ENCODE measurements at places on chromosomes 6 and 20.

- no peak for DNase-seq
Measured at GRCh38 chr6:129353067-129353466, 356.9 kb downstream of the ARHGAP18 start.

GRCh38 chr20:6704132-6704861 lies 63.2 kb upstream of the BMP2 start:
- no peak for DNase-seq

DNA sequence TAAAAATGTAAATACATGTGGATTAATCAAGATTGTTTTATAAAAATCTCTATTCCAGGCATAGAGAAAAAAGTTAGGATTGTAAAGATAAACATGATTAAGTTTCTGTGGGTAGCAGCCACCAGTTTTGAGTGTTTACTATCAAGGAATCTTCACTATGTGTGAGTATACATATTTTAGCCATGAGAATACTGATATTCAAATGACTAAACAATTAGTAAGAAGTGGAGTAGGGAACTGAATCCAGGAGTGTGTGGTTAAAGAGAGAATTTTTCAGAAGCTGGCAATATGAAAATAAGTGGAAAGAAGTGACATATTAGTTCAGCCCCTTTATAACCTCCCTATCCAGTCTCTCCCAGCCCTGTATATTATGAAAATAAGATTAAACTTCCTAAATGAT lies 10.3 kb downstream of the ELOVL2 start:
- DNase-seq = no peak

DNA sequence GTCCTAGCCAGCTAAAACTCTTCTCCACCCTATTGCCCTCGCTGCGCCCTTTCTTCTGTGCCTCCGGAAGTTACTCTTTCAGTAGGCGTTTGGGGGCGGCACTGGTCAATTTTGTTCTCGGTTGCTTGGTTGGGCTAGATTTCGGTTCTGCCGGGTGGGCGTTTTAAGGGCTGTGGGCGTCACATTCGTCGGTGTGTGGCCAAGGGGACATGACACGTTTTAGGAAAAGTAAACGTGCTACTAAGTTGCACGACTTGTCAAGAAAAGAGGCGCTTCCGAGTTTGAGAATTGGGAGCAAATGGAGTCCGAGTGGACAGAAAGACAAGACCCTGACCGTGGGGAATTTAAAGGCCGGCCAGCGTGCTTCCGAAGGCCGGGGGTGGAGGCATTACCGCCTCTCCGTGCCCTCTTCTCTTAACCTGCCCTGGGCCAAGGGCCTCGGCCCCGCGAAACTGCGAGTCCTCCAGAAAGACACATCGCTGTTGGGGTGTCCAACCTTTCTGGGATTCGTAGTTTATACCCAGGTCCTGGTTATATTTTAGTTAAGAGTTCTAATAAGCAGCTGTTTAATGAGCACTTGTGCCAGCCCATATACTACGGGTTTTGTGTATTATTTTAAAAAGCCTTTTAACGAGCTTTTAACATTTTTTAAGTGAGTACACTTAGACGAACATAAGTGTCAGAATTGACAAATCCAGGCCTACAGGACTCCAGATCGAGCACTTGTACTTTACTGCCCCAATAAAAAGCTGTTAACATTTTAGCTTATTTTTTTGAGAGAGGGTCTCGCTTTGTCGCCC lies 664 bp upstream of the BAG6 start:
- no peak for DNase-seq

DNA sequence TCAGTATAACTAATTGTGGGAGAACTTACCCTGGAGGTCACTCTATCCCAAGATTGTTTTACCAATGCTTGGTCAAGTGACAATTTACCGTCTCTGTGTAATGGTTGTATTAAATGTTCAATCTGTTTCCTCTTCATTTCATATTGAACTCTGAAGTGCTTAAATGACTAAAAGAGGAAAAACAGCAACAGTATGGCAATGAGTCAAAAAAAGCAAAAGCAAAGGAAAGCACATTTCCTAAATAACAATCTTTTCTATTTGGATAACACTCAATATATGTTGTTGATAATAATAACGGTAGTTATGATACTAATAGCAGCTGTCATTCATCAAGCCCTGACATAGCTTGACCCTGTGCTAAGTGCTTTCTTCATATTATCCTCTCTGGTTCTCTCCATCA lies 152.4 kb downstream of the SYNE1 start:
- DNase-seq = no peak

- no peak for DNase-seq
Measured at GRCh38 chr20:63748070-63748933, 8.7 kb downstream of the SLC2A4RG start.

DNA sequence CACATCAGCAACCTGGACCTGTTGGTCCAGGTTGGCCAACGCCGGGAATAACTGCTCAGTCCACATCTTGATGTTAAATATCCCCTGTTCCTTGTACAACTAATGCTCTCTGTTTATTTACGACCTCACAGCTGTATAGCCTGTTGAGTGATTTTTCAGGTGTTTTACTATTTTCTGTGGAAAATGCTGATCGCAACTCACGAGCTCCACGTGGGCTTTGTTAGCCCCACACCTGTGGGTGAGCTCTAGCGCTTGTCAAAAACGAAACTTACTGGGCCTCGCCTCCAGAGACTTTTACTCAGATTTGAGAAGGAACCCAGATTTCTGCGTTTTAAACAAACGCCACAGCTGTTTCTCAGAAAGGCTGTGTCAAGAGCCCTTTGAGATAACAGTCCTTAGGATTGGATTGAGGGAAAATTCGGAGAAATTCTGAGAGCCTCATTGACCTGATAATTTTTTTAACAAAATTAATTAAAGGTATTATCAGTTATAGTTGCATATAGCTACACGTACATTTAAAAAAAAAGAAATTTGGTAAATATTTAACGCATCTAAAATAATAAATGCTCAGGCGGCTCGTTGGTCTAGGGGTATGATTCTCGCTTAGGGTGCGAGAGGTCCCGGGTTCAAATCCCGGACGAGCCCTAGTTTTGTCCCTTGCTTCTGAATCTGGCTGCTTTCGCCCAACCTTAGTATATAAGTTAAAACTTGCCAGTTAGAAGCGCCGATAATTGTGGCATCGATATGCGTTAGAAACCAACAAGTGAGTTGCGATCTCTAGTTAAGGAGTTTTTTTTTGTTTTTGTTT lies 16.7 kb downstream of the HMGN4 start:
- no peak for DNase-seq

GRCh38 chr6:6997263-6998193 lies 110.2 kb upstream of the RREB1 start:
- DNase-seq = no peak

DNA sequence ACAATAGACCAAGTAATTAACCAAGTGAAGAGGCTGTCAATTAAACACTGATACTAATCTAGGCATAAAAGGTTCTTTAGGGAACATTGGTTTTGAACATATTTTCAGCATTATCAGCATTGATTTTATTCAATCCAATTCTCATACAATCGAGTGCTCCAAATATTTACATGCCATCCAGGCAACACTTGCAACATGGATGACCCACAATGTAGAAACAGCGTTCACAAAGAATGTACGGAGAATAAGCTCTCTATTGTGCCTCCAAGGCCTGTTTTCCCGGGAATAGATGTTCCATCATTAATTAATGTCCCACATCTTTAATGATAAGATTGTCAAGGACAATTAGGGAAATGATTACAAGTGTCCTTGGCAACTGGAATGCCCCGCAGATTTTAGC lies 117.4 kb downstream of the RFX6 start:
- DNase-seq = no peak

DNA sequence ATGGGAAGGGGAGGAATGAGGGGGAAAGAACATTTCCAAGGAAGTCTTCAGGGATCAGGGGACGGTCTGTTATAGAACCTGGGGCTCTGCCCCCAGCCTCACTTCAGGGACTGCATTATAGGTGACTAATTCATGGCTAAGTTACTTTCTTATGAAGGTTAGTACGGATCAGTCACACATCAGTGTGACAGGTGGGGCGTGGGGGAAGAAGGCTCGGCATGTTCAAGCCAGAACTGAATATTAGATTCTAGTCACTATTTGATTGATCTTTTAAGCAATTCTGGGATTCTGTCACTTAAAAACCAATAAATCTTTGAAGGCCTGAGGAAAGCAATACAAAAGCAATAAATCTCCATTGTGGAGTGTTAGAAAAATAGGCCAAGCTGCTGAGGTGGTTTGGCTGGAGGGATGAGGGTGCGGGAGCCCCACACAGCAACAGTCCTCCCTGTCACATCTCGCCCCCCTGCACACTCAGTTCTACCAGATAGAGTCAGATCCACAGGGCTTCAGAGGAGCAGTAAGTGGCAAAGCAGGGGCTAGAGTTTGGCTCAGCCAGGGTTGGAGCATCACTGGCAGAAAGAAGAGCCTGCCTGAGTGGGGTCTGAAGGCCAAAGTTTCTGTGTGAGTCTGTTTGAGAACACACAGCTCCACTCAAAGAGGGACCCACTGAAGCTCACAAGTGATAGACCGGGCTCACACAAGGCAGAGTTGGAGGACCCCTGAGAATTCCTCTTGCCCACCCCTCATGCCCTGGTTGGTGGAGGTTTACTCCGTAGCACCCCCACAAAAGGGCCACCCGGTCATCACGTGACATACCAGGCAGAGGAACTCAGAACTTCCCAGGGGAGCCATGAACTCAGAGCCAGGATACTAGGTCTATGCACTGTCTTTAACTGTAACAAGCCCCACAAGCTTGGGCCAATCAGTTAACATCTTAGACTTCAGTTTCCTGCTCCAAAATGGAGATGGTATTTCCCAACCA lies 728.3 kb upstream of the CHD6 start:
- no peak for DNase-seq

- no peak for DNase-seq
Measured at GRCh38 chr6:154989448-154989847, 5.7 kb upstream of the TIAM2 start.

- DNase-seq = no peak
Measured at GRCh38 chr6:68657374-68658139, 22.5 kb downstream of the ADGRB3 start.

- no peak for DNase-seq
Measured at GRCh38 chr6:170175644-170176135, 115.2 kb downstream of the DLL1 start.

- DNase-seq = no peak
Measured at GRCh38 chr20:18705910-18706309, 107.7 kb upstream of the SCP2D1 start.

- DNase-seq = no peak
Measured at GRCh38 chr20:61737812-61738443, 327.8 kb downstream of the TAF4 start.

DNA sequence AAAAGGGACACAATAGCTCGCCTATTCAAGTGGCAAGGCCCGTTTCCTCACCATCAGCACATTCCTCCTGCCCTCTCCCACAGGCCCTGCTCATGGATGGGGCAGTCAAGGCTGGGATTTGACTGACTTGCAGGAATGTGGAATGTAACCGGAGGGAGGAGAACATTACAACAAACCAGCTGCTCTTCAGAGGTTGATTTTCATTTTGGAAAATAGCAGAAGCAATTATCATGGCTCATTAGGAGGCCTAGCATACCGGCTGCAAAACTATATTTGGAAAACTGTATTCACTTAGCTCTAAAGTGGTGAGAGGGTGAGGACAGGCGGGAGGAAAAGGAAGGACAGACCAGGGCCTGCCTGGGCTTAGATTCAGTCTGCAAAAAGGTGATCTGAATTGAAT lies 283.7 kb downstream of the CD83 start:
- no peak for DNase-seq

- DNase-seq = no peak
Measured at GRCh38 chr6:11386323-11386722, 151.2 kb upstream of the TMEM170B start.

- no peak for DNase-seq
Measured at GRCh38 chr6:4491501-4492260, 284.5 kb upstream of the CDYL start.

DNA sequence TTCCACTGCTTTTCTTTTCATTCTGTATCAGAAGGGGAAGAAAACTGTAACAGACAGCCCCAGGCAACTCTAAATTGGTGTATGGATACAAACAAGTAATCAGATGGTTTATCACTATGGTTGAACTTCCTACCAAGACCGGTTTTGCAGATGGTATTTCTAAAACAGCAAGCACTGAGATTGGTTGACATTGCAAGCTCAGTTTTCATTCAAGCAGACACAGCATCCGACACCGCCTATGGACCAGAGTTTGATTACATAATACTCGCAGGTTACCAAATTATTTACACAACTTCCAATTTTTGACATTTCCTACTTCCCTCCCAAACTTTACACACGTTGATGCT lies 209.9 kb downstream of the ALDH8A1 start:
- DNase-seq = no peak

DNA sequence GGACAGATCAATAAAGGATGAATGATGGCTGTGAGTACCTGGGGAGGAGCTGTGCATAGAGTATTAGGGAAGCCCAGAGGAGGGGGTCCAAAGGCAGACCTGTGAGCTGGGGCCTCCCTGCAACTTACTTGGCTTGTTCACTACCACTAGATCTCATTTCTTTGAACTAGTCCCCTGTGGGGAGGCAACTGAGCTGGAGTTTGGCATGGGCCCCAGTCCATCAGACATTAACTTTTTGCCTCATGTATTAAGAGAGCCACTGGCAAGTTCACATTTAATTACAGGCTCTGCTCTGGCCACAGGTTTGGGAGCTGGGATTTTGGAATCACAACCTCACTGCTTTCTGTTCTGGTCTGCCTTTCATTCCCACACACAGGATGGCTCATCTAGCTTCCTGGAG lies 254.1 kb downstream of the PRL start:
- DNase-seq = no peak

- no peak for DNase-seq
Measured at GRCh38 chr6:137416376-137417109, 77.7 kb downstream of the OLIG3 start.

DNA sequence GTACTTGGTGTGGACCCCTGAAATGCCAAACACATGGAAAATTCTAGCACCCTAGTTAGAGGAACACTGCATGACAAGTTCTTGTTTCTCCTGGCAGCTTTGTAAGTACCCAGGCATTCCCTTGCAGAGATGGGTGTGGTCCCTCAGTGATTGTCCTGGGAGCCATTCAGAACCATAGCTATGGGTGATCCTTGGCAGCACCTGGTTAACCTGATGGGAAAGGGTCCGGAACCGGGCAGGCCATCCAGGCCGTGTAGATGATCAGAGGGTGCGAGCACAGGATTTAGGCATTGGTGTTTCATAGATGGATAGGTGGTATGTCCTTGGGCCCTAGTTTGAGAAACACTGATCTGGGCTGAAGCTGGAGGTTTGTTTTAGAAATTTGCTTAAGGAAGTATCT lies 95.8 kb downstream of the RPP40 start:
- DNase-seq = no peak

Data from renal cortex interstitium (tissue), 15 donors.